Peyer's patch (tissue), 4 donors: ENCODE measurements at places on chromosomes 1 and 21. TPM values are rescaled to one million over a fixed set of nuclear protein-coding genes. Genes with fewer than 3 reads are reported as not detected.

GRCh38 chr1:207581496-207582153, 63.3 kb upstream of the CR1L start:
- no peak for DNase-seq

DNA sequence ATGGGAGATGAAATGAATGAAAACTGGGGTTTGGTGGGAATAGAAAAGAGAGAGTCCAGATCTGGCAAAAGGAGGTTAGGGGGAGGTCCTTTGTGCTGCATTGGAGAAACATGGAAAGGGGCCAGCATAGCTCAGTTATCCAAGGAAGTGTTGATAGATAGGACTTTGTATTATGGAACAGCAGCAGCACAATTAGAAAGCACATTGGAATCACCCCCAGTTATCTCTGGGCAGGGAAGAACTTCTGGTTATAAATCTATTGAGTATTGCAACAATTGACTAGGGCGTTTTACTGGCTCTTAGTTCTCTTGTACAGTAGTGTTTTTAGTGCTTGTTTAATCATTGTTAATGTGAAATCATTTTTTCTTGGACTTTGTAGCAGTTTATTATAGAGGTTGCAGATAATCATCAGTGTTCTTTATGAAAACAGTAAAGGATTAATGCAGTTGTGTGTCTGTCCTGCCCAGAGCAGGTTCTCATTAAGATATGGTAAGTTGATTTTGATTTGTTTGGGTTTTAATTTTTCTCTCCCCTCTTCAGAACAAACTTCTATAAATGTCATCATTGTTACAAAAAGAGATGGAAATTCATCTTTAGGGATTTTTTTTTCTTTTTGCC, 76.6 kb downstream of the NR5A2 start:
- no peak for DNase-seq

DNA sequence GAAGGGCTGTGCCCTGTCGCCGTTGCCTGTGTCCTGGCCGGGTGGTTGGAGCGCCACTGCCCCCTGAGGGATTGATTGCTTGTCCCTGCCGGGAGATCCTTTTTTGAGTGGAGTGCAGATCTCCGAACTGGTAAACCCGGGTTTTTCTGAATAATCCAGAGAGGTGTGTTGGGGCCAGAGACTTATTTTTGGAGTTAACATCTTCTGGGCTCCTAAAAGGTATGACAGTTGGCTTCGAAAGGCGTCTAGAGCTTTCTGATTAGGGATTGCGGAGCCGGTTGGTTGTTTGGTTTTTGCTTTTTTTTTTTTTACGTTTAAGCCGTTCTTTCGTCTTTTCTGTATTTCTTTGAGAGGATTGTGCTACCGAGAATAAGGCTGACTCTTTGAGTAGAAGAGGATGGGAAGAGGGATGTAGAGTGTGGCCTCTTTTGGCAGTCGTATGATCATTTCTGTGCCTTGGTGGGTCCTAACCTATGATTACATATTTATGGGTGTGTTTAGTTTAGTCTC, 756 bp downstream of the RLF start:
- DNase-seq: peak; percentile 40

DNA sequence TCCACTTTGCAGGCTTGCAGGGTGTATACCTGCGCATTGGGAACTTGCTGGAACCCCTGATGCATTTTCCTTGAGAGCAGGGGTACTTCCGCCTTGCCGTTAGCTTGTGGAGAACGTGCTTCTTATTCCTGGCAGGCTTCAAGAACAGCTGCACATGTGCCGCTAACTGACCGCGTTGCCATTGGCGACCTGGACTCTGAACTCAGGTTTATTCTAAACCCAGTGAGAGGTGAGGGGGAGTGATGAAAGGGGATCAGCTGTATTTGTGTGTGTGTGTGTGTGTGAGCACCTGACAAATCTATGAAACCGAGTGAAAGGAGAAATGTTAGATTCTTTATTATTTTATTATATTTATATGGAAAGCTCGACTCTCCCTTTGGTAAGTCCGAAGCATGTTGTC, 128.6 kb downstream of the HUNK start:
- DNase-seq: no peak

DNA sequence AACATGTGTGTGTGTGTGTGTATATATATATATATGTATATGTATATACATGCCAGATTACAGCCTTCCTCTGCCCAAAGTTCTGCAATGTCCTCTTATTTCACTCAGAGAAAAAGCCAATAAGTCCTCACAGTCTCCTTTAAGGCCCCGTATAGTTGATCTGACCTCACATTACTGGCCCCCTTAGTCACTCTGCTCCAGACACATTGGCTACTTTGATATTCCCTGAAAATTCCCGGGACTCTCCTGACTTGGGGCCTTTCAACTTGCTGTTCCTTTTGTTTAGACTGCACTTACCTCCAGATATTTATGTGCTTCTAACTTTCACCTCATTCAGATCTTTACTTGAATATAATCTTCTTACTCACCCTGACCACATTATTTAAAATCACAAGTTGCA, 4.2 kb upstream of the BSDC1 start:
- DNase-seq: no peak

DNA sequence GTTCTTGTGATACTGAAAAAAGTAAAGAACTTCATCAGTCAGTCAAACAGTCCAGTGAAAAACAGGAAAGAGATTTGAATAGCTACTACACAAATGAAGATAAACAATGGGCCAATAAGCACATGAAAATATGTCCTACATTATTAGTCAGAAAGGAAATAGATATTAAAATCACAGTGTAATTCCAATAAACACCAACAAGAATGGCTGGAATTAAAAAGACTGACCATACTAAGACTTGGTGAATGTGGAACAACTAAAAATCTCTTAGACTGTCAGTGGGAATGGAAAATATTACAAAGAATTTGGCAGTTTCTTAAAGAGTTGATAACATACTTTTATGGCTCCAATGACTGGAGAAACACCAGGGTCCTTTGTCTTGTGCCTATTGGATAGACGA, 241.8 kb upstream of the USP24 start:
- DNase-seq: no peak

GRCh38 chr1:193058529-193059281, 455 bp downstream of the UCHL5 start:
- DNase-seq: peak; percentile 76

GRCh38 chr1:226806988-226807387, 63.4 kb upstream of the PSEN2 start:
- DNase-seq: no peak

DNA sequence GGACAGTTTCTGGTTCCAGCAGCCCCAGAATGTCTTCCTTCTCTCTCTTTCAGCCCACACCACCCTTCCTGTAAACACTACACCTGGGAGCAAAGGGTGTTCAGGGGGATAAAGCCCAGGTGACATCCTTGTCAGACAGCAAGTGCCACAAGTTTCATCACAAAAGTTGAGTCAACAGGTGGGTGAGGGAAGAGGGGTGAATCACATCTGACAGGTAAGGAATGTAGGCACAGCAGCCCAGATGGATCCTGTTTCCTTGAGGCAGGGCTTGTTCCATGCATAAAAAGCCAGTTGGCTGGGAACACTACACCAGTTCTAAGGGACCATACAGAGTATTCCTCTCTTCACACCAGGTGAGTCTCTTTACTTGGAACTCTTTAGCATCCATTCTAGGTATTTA, at the start of gene SPRR1B:
TSS of gene SPRR1B (plus strand) at position 309 of the 400 bp plus-strand sequence. CDS start 1,143 bp downstream, outside the sequence.
- DNase-seq: no peak

DNA sequence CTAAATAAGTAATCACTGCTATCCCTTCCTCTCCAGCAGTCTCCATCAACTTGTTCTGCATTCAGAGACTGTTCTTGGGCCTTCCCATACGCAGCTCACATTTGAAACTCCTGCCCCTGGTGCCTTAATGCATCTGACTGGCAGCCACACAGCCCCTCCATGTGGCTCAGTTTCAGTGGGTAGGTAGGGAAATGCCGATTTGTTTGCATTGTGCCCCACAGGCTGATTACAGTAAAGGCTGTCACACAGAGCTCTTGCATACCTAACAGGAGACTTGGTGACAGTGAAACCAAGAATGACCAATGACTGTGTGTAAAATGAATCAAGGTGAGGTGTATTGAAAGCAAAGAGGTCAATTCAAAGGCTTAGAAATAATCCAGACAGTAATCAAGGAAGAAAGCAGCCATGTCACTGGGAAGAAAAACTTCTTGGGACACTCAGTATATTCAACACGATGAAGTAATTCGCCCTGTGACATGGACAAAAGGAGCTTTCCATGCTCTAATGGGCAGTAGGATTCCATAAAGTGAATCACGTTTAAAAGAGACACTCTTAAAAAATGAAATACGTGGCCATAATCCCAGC, 12.7 kb upstream of the B3GALNT2 start:
- no peak for DNase-seq

DNA sequence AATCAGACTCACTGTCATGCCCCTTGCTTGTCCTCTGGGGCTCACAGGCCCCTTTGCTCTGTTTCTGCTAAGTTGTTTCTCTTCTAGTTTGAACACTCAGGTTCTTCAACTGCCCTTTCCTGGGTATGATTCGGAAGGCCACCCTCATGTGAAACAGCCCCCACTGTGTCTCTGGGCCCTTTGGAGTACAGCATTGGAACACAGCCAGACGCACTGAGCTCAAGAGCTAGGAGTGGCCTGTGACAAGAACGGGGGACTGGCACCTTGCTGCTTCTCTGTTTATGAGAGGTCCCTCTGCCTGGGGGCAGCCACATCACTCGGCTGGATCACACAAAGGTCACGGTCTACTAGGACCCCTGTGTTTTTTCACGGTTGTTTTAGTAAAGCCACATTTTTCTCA, 114.4 kb upstream of the ZC3H12A start:
- no peak for DNase-seq

DNA sequence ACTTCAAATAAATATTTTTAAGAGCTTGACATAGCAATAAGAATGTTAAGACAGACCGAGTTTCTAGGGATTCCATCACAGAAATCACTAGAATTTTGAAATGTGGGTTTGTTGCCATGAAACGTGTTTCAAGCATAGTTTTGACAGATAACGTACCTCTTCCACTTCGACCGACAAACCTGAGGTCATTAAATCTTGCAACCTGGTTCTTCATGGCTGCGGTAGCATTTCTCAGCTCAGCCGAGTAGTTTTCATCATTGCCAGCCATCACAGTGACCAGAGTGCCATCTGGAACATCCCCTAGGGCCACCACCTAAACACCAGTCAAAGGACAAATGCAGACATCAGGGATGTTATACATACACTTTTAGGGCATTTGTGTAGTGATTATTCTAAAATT, 168.7 kb downstream of the RUNX1 start:
- DNase-seq: no peak

- no peak for DNase-seq
Observed at GRCh38 chr1:111639602-111640198, 20.1 kb downstream of the RAP1A start.

- DNase-seq: peak; percentile 65
Observed at GRCh38 chr1:18927654-18928272, 25.4 kb upstream of the ALDH4A1 start.

- no peak for DNase-seq
Observed at GRCh38 chr1:19955534-19956170, 23.8 kb downstream of the PLA2G2A start.

Gene PCP4
- total RNA-seq: 7.1 TPM

Gene GNG4
- 3.3 TPM for total RNA-seq

Gene FOXO6
- total RNA-seq: 0.53 TPM

Gene RPS8
- total RNA-seq: 941 TPM

Gene P3R3URF
- total RNA-seq: not detected

Gene UBL4B
- total RNA-seq: not detected

Gene MAP10
- 3.2 TPM for total RNA-seq

Gene CA6
- not detected for total RNA-seq
